Cardiac ventricle fibroblast (primary cell): ENCODE measurements at places on chromosomes 1 and 21. TPM values are rescaled to one million over a fixed set of nuclear protein-coding genes. Genes with fewer than 3 reads are reported as not detected.

PI4KB gene
- total RNA-seq: 47.9 and 66.8 TPM in 2 replicates

SLC27A3 gene
- total RNA-seq: 46.1 and 48.2 TPM in 2 replicates

CFAP74 gene
- not detected in 2 replicates for total RNA-seq

PDC gene
- total RNA-seq: 0.31 TPM in 1 of 2 replicates, not detected in the other

SAMD13 gene
- total RNA-seq: 0.49 and 0.50 TPM in 2 replicates

MX2 gene
- total RNA-seq: 6.3 and 9.9 TPM in 2 replicates

RAB7B gene
- 5.2 and 6.2 TPM in 2 replicates for total RNA-seq

FHAD1 gene
- total RNA-seq: 0.31 and 1.5 TPM in 2 replicates

HAPLN2 gene
- 2.2 TPM in 1 of 2 replicates, not detected in the other for total RNA-seq

LHX4 gene
- not detected in 2 replicates for total RNA-seq

CATSPERE gene
- total RNA-seq: 0.31 and 0.83 TPM in 2 replicates

CA14 gene
- total RNA-seq: not detected in 2 replicates

FAM167B gene
- total RNA-seq: 0.44 and 0.54 TPM in 2 replicates

ITGB2 gene
- not detected in 2 replicates for total RNA-seq

CALML6 gene
- total RNA-seq: 0.10 and 0.44 TPM in 2 replicates

CRYBG2 gene
- not detected in 2 replicates for total RNA-seq

C8A gene
- not detected in 2 replicates for total RNA-seq

SLC25A34 gene
- total RNA-seq: 0.06 and 0.10 TPM in 2 replicates

TOMM40L gene
- 2.7 and 5.8 TPM in 2 replicates for total RNA-seq
